Muscle of back (tissue), 13 donors: ENCODE measurements at places on chromosomes 6 and 20.

- DNase-seq: no peak
Observed at GRCh38 chr6:138242987-138243592, 24.8 kb upstream of the PBOV1 start.

DNA sequence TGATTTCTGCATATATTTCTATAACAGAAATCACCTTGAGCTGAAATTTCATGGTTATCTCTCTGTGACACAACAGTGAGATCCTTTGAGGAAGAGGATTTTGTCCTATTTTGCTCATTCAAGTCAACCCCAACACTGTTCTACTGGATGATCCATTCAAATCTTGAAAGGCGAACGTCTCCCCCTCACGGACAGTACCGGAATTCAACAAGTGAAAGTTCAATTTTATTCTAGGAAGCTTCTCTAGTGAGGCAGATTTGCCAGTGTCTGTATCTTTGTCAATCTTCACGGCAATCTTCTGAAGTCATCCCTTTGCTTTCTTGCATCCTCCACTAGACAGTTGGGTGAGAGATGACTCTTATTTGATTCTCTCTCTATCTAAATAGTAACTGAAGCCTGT, 91.7 kb upstream of the PDE7B start:
- no peak for DNase-seq

DNA sequence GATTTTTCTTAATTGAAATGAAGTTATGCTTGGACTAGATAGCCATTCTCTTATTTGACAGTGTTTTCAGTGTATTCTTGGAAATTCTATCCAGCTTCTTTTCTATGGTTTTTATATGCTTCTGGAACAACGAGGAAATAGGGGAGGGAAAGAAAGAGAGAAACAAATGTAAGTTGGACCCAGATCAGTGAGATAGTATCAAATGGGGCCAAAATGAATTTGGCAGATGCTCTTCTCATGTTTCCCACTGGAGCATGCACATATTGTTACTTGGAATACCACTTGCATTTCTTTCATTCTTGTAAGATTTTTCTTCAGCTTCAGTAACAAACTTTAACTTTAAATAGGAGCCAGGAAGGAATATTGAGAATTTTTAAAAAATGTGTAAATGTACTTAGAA, 312.3 kb downstream of the PRL start:
- peak; percentile 81 for DNase-seq

DNA sequence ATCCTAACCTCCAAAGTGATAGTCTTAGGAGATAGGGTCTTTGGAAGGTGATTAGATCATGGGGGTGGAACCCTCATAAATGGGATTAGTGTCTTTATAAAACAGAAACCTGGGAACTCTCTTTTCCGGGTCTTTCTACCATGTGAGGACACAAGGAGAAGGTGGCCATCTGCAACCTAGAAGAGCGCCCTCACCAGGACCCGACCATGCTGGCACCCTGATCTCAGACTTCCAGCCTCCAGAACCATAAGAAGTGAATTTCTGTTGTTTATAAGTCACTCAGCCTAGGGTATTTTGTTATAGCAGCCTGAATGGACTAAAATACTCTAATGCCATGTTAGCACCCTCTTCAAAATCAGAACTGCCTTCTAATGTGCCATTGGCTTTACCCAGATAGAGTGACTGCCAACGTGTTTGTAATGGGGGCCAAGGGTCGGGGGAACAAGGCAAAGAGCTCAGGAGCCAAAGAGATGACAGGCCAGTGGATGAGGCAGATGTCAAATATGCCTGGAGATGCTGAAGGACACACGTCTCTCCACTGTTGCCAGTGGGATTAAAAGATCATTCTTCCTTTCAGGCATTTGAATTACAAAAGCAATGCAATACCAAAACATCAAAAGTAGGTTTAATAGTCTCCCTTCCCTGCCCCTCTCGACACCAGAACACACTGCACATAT, 21.0 kb downstream of the TUBB2B start:
- DNase-seq: no peak

GRCh38 chr20:9923648-9924047, 84.8 kb upstream of the PAK5 start:
- no peak for DNase-seq

GRCh38 chr6:97187951-97188350, 95.1 kb downstream of the MMS22L start:
- DNase-seq: no peak

GRCh38 chr6:5994234-5994998, 12.3 kb downstream of the NRN1 start:
- DNase-seq: peak; percentile 15

DNA sequence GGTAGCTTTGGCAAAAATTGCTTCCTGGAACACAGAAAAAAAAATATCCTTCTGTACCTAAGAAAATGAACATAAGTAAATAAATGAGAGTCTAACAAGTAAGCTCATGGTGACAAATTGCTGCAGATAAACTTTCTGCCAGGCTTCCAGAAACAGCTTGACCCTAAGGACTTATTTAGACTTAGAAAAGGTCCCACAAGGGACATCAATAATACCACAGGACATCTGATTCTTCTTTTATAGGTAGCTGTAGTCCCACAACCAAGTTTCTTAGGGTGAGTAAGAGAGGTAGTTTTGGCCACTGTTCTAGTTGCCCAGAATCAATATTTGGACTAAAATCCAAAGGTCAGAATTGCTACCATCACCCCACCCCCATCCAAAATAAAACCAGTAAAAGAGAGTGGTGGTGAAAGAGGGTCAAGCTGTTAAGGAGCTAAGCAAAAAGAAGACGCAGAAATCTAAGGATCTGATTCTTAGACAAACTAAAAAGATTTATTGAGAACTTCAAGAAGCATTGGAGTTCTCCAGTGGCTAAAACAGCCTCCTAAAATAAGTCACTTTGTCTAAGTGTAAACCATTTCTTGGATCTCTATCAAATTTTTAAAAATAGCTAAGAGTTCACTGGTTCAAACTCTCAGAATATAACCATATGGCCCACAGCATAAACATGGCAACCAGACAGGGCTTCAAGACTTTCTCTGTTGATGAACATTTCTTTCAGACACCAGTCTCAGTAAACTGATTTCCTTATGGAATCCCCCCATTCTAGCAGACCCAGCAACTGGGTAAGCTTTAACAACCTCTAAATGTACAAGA, 180.6 kb downstream of the PTPRK start:
- no peak for DNase-seq

DNA sequence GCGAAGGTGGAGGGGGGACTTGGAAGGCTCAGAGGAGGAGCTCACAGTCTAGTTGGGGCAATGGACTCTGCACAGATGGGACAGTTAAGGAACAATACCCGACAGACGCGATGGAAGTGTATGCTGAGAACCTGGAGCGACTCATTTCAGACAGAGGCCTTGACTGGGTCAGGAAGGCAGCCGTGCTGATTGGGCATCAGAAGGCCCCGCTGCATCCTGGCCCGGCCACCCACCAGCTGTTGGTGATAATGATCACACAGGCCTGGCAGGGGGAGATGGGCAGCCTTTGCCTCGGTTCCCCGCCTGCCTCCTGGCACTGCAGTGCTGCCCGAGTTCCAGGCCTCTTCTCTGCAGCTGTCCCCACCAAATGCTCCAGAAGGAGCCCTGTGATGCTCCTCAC, 62.4 kb downstream of the MDGA1 start:
- no peak for DNase-seq
